DMS153 (cell line): ENCODE measurements at places on chromosomes 2 and 18.

DNA sequence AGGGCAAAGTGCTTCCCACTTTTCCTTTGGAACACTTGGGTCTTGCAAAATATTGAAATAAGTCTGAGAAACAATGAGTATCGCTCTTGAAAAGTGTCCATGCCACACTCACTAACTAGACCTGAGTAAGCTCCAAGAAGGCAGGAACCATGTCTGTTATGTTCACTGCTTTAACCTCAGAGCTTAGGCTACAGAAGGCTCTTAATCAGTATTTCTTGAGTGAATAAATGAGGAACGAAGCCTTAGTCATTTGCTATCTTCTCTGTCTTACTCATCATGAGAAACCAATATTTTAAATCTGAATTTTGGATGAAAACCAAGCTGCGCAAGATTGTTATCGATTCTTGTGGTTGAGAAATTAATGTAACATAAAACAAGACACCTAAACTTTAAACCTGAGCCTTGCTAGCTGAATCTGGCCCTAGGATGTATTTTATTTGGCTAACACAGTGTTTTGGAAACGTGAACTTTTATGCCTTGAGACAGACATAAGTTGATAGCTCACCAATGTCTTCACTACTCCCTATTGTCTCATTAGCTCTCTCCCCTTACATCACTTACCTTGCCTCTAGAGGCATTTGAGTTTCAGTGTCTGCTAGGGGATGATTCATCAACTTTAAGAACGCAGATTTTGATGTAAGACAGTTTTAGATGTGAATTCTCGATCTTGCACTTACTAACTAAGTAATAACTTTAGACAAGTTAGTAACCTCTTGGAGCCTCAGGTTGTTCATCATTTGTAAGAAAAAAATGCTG is 392.8 kb upstream of the MEIS1 start:
- no peak for DNase-seq

DNA sequence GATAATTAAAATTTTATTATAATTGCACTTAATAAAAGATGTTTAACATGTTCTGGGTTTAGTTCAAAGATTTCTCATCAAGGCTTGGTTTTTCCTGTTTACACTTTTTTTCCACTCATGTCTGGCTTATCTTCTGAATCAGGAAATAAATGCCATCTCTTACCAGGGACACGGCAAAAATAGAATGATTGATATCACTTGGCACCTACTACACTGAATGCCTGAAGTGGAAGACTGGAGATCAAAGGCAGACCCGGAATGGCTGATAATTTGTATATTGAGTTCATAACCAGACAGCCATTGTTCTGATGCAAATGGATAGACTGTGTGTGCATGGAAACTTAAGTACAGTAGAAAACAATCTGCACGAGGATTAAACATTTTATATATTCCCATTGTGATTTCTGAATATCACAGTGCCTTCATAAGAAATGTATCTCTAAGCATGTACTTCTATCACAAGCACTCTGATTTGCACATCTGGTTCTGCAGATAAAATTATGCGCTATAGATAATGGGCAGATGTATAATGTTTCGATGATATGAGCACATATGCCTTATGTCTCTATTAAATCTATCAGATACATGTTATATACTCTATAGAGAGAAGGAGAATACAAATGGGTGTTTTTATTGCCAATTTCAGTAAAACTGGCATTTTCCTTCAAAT is 304.8 kb downstream of the RND3 start:
- DNase-seq, result peak; percentile 31

DNA sequence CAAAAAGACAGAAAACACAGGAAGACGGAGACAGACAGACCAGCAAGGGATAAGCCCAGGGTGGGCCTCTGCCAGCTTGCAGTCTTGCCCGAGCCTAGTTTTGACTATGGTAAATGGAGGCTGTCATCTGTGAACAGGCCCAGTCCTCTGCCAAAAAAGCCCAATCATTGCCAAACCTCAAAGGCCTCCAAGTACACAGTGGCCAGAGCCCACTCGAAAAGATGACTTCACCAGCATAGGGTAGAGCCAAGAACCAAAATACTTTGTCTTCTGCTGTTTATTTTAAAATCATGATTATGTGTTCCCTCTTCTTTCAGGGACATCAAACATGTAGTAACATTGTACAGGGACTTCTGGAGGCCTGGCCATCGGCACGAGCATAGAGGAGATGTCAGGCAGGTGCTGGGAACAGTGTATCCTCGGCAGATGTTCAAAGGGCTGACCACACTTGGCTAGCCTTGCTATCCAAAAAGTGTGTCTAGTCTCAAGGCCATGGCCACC is 66.0 kb downstream of the TTC32 start:
- no peak for DNase-seq

GRCh38 chr18:40949114-40949950 is 1005.7 kb upstream of the PIK3C3 start:
- peak; percentile 36 for DNase-seq

- DNase-seq, result peak; percentile 47
Observed at GRCh38 chr2:127197475-127198385, 22.4 kb downstream of the CYP27C1 start.

GRCh38 chr18:24190590-24190989 is 51.7 kb downstream of the CABYR start:
- DNase-seq, result no peak

DNA sequence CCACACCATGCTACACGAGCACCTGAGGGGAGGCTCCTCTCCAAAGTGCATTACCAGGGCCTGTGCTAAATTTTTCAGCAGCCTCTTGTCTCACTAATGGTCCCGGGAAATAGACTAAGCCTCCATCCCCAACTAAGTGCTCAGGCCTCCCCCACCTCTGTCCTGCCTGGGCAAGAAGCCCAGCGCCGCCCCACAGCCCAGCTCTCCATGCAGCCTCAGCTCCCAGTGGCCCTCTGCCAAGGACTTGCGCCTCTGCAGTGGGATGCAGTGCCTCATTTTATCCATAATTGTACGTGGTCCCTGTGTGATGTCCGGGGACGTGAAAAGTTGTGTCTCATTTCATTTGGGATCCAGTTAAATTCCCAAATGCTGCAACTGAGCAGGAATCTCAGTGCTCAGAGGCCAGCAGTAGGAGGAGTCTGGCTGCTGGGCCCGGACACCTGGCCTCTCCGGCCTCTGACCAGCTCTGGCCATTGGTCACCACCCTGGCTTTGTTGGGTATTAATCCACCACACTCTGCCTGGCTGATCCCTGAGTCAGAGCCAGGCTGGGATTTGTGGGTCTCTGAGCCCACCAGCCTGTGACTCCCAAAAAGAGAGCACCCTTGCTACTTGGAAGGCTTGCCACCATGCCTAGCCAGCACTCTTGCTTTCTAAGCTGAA is 11.4 kb upstream of the STEAP3 start:
- DNase-seq, result no peak

- no peak for DNase-seq
Observed at GRCh38 chr2:66962716-66963115, 434.4 kb upstream of the ETAA1 start.

- DNase-seq, result no peak
Observed at GRCh38 chr2:230956827-230957755, 32.0 kb upstream of the GPR55 start.

- no peak for DNase-seq
Observed at GRCh38 chr18:48736321-48737260, 197.8 kb downstream of the CTIF start.

DNA sequence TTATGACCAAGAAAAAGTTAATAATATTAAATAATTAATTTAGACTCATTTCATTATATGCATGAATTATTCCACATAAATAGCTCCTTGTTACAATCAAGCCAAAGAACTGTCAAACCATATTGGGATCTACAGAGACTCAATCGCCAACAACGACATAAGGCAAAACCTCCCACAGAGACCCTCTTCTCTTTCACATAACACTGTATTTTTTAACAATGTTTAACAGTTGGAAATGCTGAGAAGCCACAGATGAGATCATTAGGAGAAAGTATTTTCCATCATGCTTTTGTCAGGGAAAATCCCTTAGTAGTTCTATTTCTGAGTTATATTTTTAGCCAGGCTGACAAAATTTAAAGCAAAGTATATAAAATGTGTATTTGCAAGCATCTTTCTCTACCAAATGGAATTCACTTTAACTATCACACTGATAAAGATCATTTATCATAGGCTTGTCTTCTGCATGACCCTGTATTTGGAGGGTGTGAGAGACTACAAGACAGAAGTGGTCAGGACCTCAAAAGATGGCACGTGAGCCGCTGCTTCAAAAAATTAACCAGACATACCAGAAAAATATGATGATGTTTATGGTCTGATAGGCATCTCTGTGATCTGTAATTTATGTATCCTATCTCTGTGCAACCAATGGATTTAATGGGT is 383.8 kb downstream of the NRXN1 start:
- no peak for DNase-seq

- DNase-seq, result no peak
Observed at GRCh38 chr18:59623456-59624368, 73.5 kb downstream of the CCBE1 start.

DNA sequence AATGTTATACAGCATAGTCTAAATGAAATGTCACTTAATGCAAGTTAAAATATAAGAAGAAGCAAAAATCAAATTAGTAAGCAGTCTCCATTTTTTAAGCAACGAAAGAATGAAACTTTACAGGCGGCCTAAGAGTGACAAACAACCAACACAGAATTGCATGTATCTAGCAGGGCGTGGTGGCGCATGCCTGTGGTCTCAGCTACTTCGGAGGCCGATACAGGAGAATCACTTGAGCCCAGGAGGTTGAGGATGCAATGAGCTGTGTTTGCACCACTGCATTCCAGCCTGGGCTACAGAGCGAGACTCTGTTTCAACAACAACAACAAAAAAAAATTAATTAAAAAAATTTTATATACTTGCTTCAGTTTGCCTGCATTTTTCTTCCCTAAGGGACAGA is 16.6 kb downstream of the RBMS1 start:
- no peak for DNase-seq

GRCh38 chr2:12705742-12706141 is 11.0 kb upstream of the TRIB2 start:
- no peak for DNase-seq

DNA sequence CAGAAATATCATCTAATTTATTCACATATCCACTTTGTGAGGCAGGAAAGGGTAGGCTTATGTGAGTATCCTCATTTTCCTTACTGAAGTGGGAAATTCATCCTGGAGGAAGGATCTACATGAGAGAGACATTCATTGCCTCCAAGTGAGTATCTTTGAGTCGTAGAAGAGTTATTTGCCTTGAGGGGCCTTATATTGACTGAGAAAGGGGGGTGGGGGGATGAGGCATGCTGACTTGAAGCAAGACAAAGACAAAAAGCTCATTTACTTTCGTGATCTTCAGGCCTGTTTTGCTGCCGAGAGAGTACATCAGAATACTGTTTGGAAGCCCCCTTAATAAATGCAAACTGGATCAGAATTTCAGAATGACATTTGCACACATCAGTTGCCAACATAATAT is 17.6 kb upstream of the NEDD4L start:
- DNase-seq, result no peak

DNA sequence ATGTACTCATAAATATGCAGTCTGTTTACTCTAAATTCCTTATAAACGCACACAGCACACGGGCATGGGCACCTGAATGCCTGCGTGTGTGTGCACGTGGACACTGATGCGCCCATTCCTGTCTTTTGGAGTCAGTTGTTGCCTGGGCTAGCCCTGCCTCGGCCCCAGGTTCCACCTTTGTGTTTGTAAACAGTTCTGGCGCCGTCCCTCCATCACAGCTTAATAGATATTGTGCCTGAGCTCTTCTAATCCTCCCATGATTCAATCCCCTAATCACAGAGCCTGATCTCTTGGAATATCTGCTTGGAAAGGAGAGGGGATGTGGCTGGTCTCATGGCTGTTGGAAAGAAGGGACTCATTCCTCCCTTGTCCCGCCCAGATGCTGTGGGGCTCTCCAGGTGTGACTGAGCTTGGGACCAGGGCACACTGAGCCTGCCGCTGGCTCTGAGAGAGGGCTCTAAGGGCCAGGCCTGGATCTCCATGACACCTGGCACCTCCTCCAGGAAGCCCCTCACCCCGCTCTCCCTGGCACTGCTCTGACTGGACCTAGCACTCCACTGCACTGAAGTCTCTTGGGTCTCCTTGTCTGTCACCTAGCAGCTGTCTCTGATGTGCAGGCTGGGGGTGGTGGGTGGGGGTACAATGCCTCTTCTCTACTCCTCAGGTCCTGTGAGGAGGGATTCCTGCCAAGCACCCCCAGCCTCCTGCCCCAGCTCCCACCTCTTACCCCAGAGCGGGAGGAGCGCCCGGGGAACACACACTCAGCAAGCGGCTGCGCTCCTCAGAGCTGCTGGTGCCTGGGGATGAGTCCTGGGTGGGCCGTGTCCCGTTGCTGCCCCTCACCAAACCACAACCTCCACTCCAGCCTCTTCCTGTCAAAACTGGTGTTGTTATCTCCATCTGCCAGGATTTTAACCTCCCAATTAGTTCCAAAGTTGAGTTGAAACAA is 181.3 kb downstream of the INHBB start:
- no peak for DNase-seq
